ENCODE measurements at places on chromosomes 4 and X. TPM values are rescaled to one million over a fixed set of nuclear protein-coding genes. Genes with fewer than 3 reads are reported as not detected.

GRCh38 chr4:101885574-101885973 is 95.0 kb downstream of the BANK1 start:
- DNase-seq, result no peak

DNA sequence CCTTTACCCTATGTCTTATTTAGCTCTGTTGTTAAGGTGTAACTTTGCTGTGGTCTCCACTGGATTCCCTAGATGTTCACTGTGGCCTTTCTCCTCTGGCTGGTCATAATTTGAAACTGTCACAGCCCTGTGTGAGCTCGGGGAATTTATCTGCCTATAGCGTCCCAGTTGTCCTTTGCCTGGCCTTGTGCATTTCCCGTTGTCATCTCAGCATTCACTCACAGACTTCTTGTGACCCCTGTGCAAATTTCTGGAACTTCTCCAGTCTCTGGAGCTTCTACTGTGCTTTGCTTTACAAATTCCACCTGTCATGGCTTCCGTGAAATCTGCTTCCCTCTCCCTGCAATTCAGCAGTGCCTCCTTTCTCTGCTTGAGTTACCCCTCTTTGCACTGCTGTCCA is 106.7 kb downstream of the WWC2 start:
- no peak for DNase-seq

GRCh38 chr4:147044241-147044640 is 98.6 kb upstream of the TTC29 start:
- no peak for DNase-seq

MAGEA12 gene
- total RNA-seq, result not detected

SYTL4 gene
- total RNA-seq, result not detected

DNA sequence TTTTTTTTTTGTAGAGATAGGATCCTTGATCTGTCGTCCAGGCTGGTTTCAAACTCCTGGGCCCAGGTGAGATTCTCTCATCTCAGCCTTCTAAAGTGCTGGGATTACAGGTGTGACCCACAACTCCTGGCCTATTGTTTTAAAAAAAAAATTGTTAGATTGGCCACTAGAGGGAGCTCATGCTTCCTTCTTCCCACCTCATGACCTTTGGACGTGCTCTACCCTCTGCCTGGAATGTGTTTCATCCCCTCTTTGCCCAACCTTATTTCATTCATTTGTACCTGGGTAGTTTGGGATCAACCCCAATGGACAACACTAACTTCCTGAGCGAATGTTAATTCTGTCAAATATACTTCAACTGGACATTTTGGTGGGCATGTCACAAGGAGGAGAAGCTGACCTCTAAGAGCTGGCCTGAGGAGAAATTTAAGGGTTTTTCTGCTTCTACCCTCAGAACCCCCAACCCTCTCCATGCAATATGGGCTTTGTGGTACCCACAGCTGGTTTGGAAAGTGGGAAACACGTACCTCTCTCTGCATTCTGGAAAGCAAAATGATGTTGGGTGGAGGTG is 6.4 kb downstream of the PPEF2 start:
- peak; percentile 20 for DNase-seq

- no peak for DNase-seq
Observed at GRCh38 chr4:96375367-96375766, 535.5 kb downstream of the PDHA2 start.

- no peak for DNase-seq
Observed at GRCh38 chrX:71638409-71638808, 20.1 kb upstream of the CXCR3 start.

DNA sequence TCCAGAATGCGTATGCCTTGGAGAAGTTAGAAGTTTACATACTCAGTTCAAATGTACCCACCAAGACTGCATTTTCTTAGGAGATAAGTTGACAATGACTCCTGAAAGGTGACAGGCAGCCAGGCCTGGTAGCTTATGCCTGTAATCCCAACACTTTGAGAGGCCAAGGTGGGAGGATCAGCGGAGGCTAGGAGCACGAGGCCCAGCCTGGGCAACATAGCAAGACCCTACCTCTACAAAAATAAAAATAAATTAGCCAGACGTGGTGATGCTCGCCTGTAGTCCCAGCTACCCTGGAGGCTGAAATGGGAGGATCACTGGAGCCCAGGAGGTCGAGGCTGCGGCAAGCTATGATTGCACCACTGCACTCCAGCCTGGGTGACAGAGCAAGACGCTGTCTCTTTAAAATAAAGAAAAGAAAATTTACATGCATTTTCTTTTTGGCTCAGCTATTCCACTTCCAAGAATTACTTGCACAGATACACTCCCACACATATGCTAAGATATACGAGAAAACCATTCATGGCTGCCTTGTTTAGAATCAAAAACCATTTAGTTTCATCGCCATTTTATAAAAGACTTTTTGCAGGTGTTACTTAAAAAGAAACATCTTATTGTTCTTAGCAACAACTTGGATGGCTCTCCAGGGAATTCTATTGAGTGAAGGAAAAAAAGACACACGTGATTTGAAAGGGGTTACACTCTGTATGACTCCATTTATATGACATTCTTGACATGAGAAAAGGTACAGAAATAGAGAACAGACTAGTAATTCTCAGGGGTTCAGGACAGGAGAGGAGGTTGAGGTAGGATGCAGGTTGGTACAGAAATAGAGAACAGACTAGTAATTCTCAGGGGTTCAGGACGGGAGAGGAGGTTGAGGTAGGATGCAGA is 66.3 kb downstream of the DHRSX start:
- DNase-seq, result no peak

DNA sequence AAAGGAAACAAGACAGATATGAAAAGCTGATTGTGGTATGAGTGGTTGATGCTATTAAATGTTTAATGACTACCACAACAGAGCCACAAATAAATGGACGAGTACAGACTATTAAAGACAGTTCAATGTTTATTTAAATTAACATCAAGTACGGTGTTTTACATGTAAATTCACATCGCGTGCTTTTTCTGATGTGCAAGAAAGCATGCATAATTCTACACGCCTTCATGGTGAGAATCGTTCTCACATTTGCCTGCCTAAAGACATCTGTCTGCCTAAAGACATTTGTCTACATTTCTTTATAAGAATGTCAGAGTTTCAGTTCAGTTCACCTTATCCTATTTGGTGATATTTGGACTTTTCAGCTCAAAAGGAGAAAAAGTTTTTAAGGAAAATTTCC is 7.3 kb upstream of the GPR143 start:
- no peak for DNase-seq

DNA sequence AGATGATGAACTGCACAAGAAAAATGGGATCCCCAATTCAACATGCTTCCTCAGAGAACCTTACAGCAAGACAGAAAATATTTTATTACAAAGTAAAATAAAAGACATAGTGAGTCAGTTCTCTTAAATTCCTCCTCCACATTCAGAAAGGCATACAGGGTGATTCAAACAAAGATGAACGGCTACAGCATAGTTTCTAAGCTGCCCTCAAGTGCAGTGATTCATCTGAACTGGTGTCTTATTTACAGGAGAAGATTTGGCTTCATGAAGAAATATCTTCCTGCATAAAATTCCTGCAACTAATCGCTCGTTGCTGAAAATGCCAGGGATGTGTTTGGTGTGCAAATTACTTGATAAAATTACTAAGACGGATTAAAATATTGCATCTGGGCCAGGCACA is 103.6 kb downstream of the PRKX start:
- no peak for DNase-seq

HHIP gene
- not detected for total RNA-seq

All from activated CD4-positive, alpha-beta T cell treated with anti-CD3 and anti-CD28 coated beads, Interleukin-2, amount 10 ng/mL, durations not matched to agents 7 days and 5 days (primary cell).